ENCODE measurements at places on chromosomes 5 and 9.

DNA sequence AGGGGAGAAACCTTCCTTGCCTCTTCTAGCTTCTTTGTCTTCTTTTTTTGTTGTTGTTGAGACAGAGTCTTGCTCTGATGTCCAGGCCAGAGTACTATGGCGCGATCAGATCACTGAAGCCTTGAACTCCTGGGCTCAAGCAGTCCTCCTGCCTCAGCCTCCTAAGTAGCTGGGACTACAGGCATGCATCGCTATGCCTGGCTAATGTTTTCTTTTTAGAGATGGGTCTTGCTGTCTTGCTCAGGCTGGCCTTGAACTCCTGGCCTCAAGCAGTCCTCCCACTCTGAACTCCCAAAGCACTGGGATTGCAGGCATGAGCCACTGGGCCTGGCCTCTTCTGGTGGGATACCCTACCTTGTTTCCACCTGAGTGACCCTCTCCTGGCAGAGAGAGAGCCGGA, 3.4 kb upstream of the PAXX start:
- DNase-seq = no peak

DNA sequence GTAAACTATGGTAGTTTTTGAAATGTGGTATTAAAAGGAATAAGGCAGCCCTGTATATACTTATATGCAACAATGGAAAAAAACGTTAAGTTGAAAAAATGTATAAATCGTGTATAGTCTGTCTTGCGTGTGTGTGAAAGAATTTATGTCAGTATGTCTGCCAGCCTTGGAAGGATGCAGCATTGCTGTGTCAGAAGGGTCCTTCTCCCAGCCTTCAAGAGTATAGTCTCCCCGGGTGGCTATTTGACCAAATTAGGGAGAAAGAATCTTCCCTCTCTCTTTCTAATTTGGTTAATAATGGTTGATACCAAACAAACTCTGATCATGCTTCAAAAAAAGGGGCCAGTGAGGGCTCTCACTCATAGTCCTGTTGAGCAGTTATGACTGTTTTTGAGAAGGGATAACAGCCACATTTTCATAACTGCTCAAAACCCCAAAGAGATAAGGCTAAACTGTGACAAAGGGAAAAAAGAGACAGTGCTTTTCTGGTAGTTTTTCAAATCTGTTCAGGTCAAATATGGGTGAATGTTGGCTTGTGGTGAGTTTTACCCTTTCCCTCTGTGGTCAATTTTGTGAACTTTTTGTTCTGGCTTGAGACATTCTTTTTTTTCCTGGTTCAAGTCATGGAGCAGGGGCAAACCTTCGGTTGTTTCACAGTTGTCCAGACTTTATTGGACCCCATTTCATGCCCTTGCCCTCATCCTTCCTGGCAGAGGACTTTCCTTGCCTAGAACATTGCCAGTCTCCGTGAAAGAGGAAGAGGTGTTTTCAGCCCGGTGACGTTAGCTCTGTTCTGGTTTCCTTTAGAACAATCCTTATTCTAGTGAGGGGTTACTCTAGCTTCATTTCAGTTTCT, 21.0 kb downstream of the SNX30 start:
- no peak for DNase-seq

GRCh38 chr5:176742246-176743105, 67.9 kb upstream of the UNC5A start:
- no peak for DNase-seq

DNA sequence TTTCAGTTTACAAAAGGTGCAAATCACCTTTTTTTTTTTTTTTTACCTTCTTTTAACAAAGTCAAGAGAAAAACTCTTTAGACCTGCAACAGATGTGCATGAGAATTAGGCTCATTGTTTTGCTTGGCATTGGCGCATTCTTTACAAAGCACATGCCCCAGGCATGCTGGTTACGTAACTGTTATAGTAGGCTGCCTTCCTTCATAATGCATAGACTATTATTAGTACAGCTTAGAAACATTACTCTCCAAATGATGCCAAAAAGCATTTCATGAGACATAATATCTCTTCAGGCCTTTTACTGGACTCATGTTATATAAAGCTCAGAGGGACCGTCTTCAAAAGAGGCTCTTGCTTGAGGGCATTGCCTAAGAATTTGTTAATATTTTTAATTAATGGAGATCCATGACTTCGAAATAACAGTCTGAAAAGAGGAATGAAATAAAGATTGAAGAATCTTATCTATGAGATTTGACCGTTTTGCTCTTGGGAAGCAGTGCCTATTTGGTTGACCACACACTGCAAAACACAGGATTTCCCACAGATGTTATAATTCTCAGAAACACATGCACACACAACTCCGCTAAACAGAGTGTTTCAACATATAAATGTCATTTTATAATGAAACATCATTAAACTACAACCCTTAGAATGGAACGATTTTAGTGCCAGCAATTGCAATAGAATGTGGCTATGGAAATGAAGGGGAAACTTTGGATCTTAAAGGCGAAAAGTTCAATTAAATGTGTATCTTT, 478.7 kb downstream of the PRR16 start:
- no peak for DNase-seq

- no peak for DNase-seq
These were observed 3.8 kb downstream of the BARHL1 start for GRCh38 chr9:132585954-132586829.

GRCh38 chr9:123645762-123646161, 284.2 kb downstream of the DENND1A start:
- no peak for DNase-seq

DNA sequence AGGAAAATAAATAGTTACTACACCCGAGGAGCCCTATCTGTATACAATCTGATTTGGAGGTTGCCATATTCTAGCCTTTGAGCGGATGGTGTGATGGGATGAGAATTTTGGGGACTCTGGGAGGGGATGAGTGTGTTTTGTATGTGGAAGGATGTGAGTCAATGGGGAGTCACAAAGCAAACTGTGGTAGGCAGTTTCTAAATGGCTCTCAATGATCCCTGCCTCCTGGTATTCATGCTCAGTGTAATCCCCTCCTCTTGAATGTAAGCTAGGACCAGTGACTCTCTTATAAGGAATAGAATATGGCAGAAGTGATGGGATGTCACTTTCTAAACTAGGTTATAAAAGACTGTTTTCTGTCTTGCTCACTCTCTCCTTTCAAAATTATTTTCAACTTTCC, 205.7 kb upstream of the RIOK2 start:
- no peak for DNase-seq

DNA sequence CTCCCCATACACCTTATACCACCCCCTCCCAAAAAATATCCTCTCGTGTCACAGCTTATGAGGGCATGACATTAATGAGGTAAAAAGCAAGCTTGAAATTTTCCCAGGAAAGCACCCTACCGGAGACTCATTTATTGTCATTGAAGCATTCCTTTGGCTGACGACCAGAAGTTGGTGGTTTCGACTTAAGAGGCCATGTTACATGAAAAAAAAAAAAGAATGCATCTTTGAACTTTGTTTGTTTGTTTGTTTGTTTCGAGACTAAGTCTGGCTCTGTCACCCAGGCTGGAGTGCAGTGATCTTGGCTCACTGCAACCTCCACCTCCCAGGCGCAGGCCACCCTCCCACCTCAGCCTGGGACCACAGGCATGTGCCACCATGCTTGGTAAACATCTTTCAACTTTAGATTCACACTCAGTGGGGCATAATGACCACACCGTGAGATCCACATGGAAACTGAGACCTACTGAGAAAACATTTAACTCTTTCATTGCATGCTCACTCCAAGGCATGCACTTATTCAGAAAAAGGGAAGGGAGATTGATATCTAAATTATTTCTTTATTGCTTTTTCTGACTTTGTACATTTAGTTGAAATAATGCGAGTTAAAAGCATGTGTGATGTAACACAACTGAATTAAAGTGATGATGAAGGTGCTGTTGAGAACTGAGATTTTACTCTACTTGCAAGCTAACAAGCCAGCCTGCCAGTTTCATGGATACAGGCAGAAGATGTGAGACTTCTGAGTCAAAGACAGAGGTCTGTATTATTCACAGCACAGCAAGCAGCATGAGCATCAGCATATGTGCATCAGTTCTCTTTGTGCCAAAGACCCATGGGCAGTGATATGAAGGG, 5.1 kb upstream of the RAB14 start:
- DNase-seq = no peak

GRCh38 chr5:79107020-79107796, 4.4 kb upstream of the BHMT start:
- no peak for DNase-seq

DNA sequence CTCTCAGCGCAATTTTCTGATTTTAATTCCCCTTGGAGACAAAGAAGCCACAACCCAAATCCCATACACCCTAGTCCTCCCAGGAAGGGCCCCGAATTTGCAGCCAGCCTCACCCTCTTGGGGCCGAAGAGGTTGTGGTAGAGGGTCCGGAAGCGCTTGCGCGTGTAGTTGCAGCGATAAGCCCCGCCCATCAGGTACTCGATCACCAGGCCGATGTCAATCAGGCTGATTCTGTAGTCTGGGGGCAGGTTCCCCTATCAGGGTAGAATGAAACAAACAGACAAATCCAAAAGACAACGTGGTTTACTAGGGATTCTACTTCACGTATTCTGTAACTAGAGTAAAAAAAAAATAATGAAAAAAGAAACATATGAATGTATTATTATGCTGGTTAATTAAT, 210.6 kb upstream of the KLF9 start:
- DNase-seq = no peak

- DNase-seq = no peak
These were observed 4.8 kb downstream of the IL9 start for GRCh38 chr5:135890867-135891266.

DNA sequence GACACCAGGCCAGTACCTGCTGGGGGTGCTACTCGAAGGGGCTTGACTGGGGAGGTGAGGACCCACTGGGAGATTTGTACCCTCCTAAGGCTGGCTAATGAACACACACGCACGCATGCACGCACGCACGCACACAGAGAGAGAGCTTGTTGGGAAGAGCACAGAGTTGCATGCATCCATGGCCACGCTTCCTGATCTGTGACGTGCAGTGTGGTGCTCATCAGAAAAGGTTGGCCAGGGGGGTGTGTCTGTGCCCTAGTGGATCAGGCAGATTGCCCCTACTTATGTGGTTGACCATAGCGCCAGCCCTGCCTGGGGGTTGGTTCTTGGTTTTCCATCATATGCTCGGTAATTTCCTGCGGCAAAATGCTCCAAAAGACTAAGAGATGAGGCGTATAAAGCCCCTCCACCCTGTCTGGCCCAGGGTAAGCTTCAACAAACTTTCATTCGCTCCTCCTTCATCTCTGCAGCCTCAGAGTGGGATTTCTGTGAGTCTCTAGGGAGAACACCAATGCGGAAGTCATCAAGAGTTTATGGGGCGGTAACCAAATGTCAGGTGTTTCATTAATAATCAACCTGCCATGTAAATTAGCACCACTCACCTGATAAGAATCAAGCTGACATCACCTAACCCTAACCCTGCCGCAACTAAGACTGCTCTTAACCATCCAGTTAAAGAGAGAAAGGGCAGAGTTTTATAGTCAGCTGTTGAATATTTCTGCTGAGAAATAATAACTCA, 8.0 kb upstream of the GFI1B start:
- no peak for DNase-seq

DNA sequence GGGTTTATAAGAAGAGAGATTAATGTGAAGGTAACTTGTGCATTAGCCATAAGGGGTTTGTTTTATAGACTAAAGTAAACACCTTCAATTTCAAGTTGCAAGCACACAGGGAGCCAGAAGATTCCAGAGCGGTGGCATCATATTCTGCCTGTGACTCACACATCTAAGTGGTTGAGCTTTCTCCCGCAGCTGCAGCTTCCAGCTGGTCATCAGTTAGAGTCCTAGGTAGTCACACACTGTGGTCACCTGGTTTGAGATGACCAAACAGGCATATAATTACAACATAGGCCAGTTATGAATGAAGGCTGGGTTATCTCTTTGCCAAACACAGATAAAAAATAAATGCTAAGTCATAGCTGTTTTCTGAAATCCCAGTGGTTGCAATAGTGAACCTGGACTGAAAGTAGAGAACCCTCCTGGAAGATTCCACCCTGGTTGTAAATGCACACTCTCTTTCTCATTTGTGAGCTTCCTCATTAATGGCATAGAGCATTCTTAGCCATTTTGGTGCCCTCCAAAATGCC, 171.3 kb downstream of the GDNF start:
- DNase-seq = no peak

DNA sequence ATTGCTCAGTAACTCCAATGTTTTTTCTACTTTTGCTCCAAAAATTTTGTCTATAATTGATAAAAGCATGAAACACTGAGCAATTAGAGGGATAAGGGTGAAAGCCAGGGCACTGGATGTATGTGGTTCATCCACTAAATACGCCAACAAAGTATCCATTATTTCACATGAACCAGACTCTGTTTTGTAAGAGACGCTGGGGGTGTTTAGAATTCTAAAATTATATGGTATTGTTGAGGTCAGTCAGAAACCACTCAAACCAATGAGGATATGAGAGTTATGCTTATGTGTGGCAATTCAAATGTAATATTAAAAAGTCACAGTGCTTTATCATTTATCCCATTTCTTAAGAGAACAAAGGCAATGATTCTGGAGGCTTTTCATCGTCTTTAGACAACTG, 220.2 kb downstream of the EFNA5 start:
- no peak for DNase-seq

DNA sequence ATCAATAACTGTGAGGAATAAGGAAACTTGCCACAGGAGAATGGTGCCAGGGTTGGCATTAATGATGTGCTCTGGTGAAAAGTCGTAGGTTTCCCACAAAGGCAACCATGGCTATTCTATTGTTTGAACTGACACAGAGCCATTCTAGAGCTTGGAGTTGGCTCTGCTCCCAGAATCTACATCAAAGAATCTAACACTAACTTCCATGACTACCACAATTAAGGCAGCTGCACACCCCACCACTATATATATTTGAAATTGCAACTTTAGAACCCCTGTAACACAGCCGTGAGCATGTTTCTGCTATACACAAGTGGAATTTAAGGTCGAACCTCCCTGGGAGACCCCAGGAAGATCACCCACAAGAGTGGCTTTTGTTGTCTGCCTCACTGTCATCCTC, 89.7 kb upstream of the CCDC152 start:
- DNase-seq = no peak

DNA sequence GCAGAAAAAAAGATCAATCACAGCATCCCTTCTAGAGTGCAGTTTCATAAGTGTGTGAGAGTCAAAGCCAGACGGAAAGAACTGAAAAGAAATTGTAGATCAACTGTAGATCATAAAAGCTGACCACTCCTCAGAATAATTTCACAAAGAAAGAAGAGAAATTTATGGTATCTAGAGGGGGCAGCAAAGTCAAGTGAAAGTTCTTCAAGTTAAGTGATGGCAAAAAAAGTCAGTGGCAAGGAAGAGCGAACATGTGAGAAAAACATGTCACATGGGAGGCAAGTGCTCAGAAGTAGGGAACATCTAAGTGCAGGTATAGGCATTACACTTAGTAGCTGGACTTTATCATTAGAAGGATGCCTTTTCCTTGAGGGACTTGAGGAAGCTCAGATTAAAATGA, 245.1 kb upstream of the ISL1 start:
- DNase-seq = no peak

Data from activated gamma-delta T cell treated with anti-CD3 and anti-CD28 coated beads, Interleukin-2, amount 50 U/mL, for 16 hours (primary cell).